Midbrain (tissue), 1 donor: ENCODE measurements at places on chromosomes 7 and 10.
A peak's percentile ranks its signal among the peaks of the same experiment; 100 is the strongest.

- DNase-seq, result peak; percentile 47
These were observed 60.9 kb downstream of the SLC16A9 start for GRCh38 chr10:59648711-59649201.

GRCh38 chr10:128421371-128422160 is 295.3 kb upstream of the MKI67 start:
- no peak for DNase-seq

DNA sequence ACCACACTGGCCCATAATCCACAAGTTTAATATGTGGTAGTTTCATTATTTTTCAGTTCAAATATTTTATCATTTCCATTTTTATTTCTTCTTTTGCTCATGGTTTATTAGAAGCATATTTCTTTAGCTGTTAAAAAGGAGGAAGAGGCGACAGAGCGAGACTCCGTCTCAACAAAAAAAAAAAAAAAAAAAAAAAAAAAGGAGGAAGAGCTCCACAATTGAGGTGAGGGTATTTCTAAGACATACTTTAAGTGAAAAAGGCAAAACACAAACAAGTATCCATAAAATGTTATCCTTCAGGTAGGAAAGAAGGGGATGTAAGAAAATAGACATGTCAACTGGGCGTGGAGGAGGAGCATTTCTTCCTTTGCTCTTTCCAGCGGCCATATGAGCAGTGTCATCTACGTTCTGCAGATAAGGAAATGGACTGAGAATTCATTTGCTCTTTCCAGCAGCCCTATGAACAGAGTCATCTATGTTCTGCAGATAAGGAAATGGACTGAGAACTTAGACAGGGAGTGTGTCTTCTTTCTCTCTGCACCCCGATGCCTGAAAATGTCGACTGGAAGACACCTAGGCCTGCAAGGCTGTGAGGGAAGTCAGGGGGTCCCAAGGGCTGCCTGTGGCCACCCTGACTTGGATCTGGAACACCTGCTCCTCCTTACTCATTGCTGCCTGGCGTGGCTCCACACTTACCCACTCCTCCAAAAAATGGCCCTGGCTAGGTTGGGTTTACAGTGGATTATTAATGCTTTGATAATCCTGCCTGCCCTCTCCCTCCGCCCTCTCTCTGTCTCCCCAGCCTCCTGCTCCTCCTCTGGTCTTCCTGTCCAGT is 18.9 kb upstream of the RAMP3 start:
- DNase-seq, result no peak

DNA sequence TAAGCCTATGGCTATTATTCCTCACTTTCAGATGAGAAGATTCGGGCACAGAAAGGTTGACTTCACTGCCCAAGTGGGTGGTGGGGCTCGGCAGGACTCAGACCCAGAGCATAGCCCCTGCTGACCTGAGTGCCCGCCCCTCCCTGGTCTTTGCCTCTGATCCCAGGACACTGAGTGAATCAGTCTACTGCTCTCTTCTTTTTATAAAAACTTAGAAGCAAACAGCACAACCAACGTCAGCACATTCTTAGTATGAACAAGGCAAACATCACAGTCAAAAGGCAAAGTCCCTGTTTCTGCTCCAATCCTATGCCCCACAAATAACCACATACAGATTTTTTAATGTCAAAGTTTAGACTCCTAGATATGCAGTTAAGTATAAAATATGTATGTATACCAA is 237.8 kb downstream of the ZMYND11 start:
- no peak for DNase-seq

DNA sequence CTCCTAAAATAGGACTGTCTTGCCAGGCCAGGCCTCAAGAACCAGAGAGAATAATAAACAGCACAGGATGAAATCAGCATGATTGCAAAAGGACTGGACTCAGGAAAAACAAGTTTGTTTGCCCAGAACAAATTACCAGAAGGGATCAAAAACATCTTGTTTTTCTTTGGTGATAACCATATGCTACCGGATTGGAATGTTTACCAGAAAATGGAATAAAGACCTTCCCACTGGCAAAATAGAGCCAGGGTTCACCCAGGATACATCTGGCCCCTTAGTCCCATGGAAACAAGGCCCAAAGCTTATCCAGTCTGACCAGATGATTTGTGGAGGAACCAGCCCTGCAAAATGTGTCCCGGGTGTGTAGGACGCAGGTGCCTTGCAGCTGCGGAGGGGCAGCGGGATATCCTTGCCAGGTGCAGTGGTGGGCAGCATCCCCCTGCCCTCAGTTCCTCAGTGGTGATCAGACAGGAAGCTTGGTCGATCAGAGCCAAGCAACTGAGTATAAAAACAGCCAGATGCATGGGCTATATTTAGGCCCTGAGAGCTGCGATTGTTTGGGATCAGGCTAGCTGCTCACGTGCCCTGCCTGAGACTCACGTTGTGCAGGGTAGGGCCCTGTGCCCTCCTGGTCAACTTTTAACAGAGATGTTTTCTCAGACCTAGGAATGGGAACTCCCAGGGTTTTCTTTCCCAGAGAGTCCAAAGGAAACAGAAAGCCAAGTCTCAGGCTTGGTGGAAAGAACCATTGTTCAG is 4.6 kb upstream of the ZNF22 start:
- peak; percentile 70 for DNase-seq

DNA sequence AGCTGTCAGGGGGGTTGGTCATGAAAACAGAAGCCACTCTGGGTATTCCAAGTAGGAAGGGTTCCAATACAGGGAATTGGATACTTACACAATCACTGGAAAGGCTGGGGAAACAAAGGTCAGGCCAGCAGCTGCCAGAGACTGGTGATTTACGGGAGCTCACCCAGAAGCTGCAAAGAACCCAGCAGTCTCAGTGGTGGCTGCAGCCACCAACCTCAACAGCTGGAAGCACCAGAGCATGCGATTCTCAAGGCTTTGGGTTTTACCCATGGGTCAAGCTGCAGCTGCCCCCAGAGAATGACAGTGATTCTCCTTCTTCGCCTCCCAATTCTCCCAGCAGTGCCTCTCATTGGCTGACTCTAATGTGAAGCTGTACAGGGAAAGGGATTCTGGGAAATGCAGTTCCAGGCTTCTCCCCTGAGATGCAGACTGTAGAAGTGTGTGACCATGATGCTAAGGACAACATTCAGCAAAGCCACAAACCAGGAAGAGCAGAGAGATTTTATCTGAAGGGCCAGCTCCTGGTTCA is 107.2 kb upstream of the TCF7L2 start:
- DNase-seq, result peak; percentile 8

DNA sequence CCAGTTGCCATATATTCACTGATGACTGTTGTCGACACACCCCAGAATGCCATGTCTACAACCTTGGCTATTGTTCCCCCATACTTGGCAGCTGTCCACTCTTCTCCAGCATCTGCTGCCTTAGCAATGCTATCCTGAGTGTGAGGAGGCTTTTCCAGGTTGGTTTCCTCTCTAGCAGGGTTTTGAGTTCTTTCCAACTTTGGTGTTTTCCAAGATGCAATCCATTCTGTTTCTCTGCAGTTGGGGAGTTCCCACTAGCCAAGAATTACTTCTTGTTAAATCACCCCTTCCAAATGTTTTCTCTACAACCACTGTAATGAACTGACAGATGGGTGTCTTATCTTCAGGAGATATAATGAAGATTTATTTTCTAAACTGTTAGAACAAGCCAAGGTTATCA is 617.4 kb downstream of the CCSER2 start:
- DNase-seq, result no peak

DNA sequence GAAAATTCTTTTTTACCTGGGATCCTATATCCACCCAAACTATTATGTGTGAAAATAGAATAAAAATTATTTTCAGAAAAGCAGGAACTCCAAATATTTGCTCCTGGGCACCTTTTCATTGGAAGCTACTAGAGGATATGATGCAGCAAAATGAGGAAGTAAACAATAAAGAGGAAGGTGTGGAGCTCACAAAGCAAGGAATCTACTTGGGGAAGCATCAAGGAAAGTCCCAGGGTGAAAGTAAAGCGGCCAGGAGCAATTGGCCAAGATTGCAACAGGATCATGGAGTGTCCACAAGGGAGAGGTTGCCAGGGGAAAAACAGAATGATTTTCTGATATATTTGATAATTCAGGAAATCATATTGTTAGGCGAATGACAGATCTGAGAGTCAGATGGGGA is 80.8 kb downstream of the CARD11 start:
- DNase-seq, result no peak

DNA sequence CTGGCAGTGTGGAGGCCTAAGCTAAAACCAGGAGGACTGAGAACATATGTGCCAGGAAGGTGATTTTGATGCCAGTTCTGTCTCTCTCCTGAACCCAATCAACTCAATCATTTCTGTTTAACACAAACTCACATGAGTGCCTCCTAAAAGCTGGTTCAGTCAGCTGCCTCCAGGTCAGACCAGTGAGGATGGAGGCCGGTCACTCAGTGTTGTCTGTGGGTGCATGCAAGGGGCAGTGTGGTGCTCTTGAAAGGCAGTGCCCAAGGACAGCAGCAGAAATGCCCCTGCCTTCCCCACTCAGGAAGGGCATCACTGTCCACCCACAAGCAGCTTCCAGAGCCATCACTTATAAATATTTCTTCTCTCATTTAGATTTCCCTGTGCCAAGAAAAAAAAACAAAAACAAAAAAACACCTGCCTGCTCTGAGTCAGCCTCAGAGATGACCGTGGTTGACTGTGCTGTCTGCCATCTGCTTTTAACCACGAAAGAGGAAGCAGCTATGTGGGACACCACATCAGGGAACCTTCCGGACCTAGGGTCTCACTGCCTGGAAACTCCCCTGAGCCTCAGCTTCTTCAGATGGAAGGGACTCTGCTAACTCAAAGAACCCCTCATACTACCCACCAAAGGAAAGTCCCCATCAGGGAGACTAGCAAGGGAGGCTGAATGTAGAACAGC is 39.1 kb downstream of the VOPP1 start:
- DNase-seq, result peak; percentile 13

DNA sequence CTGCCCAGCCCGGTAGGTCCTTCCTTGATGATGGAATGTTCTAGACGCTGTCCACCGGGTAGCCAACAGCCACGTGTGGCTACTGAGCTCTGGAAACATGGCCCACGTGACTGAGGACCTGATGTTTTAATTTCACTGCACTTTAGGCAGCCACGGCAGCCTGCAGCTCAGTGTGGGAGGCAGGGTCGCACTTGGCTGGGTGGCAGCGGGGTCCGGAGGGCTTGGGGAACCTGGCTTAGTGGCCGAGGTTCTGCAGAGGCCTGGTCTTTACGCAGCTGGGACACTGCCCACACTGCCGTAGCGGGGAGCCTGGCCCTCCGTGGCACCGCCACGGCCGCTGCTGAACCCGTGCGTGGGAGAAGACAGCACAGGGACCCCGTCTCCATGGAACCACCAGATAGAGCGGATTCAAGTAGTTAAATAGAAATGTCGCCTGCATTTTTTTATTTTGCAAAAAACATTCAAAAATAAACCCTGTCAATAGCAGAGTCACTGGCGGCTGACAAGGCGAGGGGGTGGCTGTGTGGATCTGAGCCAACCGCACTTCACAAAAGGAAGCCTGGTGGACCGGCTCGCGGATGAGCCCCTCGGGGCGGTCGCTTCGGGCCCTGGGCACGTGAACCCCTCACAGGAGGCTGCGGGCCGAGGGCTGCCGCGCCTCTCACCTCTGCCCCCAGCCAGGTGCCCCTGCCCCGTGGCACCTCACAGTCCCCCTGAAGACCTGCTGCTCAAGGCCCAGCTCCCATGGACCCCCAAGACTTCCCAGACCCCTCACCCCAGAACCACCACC is 25.6 kb upstream of the UTF1 start:
- DNase-seq, result no peak
